ENCODE measurements at places on chromosomes 11 and 22.

DNA sequence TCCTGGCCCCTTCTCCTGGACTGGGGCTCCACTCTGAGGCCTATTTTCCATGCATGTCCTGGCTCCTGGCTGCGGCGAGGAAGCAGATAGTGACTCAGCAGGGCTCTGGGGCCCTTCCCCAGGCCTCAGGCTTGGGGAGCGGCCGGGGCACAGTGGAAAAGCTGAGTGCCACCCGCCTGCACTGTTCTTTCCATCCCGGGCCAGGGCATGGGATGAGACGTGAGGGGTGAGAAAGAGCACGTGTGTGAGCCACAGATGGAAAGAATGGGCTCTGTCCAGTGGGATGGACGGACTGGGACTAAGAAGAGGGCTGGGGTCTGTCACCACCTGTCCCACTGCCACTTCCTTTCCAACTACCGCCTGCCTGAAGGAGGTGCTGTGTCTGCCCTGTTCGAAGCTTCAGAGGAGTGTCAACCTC, 12.8 kb downstream of the SLC37A2 start:
- no peak for DNase-seq

DNA sequence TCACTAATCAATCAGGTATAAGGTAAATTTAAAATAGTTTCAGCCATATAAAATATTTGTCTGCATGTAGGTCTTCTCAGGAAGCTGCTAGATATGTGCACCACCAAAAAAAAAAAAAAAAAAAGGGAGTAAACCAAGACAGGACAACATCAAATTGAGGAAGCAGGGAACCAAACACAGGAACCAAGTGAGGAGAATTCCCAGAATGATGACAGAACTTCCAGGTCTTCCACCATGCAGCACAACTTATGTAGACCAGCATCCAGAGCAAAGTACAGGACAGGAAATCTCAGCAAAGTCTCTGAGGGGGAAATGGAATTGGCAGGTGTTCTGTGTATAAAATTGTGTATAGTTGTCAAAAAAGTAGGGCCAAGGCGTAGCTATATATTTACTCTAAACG, 101.2 kb upstream of the CTSC start:
- no peak for DNase-seq

DNA sequence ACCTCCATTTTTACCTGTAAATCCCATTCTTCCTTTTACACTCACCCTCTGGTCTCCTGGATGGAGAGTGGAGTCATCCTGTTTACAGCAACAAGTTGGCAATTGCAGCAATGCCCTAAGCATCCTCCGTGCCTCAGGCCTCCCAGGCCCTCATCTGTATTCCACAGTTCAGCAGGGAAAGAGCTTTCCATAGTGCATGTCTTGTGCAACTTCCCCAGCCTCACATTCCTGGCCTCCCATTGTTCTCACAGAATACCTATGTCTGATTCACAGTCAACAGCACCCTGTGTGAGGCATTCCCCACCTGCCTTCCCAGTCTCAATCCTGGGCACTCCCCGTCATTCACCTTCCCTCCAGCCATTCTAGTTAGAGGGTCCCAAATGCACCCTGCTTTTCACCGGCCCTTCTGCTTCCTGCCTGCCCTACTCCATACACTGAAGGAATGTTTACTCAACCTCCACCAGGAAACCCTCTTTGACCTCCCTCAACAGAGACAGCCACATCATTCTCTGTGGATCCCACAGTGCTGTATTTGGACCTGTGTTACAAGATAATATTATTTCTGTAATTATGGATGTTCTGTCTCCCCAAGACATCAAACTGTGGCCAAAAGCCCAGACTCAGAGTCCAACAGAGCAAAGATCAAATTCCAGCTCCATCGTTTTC, 405.7 kb downstream of the BUD13 start:
- DNase-seq = no peak

DNA sequence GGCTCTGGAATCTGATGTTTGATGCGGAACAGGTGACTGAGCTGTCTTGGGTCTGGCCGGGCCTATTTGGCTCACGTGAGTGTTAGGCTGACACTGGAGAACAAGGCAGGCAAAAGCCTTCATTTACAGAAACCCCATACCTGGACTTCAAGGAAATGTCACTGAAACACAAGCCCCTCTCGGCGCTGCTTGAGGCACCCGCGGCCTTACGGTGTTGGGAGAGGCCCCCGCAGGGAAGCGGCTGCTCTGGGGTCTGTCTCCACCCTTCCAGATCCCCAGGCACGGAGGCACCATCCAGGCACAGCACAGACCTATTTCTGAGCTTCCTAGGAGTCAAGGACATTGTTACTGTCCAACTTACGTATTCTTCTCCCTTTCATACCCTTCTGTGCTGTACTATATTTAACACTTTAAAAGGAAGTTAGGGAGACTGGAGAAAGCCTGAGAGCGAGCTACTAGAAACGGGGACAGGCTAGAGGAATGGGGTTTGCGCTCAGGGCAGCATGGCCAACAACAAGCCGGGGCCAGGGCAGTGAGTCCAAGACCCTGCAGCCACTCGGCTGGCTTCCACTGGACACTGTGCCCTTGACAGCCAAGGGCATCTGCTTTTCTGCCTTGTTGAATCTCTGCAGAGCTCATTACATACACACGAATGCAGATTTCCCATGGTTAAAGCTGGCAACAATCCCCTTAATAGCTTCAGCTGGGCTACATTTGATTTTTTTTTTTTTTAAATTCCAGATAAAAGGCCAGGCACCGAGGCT, 23.8 kb downstream of the DRD4 start:
- no peak for DNase-seq

GRCh38 chr11:44831605-44832394, 105.0 kb downstream of the TSPAN18 start:
- no peak for DNase-seq

- DNase-seq = no peak
Observed at GRCh38 chr11:1392111-1392510, 2.4 kb downstream of the BRSK2 start.

- no peak for DNase-seq
Observed at GRCh38 chr11:86630229-86630981, 42.0 kb downstream of the ME3 start.

- DNase-seq = peak; percentile 53
Observed at GRCh38 chr11:11979488-11980117, 28.8 kb downstream of the DKK3 start.

- DNase-seq = peak; percentile 72
Observed at GRCh38 chr11:44899959-44900358, 50.7 kb downstream of the TP53I11 start.

DNA sequence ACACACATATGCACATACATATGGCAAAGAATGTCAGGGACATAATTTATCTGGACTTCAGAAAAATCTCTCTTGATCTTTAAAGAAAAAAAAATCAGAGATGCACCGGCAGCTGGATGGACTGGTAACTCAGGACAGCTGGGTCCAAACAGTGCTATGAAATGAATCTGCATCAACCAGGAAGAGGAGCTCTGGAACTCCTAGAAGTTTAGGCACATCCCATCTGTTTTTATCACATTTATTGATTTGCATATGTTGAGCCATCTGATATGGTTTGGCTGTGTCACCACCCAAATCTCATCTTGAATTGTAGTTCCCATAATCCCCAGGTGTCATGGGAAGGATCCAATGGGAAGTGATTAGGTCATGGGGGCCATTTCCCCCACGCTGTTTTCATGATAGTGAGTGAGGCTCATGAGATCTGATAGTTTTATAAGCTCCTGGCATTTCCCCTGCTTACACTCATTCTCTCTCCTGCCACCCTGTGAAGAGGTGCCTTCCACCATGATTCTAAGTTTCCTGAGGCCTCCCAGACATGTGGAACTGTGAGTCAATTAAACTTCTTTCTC, 87.7 kb upstream of the AKIP1 start:
- no peak for DNase-seq

DNA sequence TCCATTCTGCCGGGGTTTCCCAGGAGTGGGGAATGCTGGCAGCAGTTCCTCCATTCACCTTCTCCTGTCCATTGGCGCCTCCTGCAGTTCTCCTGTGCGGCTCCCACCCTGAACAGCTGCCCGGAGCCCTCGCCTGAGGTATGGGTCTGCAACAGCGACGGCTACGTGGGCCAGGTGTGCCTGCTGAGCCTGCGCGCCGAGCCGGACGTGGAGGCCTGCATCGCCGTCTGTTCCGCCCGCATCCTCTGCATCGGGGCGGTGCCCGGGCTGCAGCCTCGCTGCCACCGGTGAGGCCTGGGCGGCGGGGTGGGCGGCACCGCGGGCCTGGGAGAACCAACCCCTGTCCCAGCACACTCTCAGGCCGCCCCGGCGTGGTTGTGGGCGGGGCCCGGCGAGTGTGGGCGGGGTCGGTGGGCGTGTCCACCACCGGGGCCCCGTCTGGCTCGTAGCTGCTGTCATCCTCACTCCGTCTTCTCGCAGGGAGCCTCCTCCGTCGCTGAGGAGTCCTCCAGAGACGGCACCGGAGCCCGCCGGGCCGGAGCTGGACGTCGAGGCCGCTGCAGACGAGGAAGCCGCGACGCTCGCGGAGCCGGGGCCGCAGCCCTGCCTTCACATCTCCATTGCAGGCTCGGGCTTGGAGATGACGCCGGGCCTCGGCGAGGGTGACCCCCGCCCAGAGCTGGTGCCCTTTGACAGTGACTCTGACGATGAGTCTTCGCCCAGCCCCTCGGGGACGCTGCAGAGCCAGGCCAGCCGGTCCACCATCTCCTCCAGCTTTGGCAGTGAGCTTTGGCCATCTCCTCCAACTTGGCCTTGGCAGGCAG, 14.0 kb upstream of the RELT start:
- DNase-seq = peak; percentile 51

- no peak for DNase-seq
Observed at GRCh38 chr11:110828086-110828485, 115.8 kb upstream of the ARHGAP20 start.

All from AG08396 (cell line).